Progenitor cell of endocrine pancreas (in vitro differentiated cells): ENCODE measurements at places on chromosomes 6 and 20. TPM values are rescaled to one million over a fixed set of nuclear protein-coding genes. Genes with fewer than 3 reads are reported as not detected.

DNA sequence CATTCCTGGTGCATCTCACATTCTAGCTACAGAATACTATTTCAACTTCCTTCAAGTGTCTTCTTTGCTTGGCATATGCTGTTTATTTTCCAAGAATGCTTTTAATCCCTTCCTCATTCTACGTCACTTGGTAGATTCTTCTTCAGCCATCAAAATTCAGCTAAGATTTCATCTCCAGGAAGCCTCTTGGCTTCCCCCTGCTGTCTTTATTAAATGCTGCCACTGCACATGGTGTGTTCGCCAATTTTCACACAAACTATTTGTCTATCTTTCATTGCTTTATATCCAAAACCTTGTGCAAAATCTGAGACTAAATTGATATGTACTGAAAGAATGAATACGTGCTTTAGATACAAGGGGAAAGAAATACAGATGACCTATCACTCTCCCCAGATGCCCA is 253.0 kb downstream of the RFPL4B start:
- H3K36me3 ChIP-seq = no peaks in the 10 kb centered on the region
- H3K4me3 ChIP-seq = no peak overlapping the region
- H3K27ac ChIP-seq = no peak overlapping the region
- DNase-seq = no peak
- H3K27me3 ChIP-seq = no peaks in the 10 kb centered on the region
- H3K4me1 ChIP-seq = no peaks in the 10 kb centered on the region

- no peaks in the 10 kb centered on the region for H3K27me3 ChIP-seq
- no peaks in the 10 kb centered on the region for H3K4me1 ChIP-seq
- peaks cover 3% of the 10 kb centered on the region for H3K36me3 ChIP-seq
- DNase-seq = no peak
- H3K4me3 ChIP-seq = no peak overlapping the region
Measured at GRCh38 chr6:140366991-140367390, 992.5 kb upstream of the CITED2 start.

GRCh38 chr6:54244430-54244829 is 63.8 kb upstream of the TINAG start:
- no peak overlapping the region for H3K27ac ChIP-seq
- no peaks in the 10 kb centered on the region for H3K36me3 ChIP-seq
- no peaks in the 10 kb centered on the region for H3K27me3 ChIP-seq
- DNase-seq = no peak

- DNase-seq = no peak
- no peak overlapping the region for H3K27ac ChIP-seq
- no peaks in the 10 kb centered on the region for H3K36me3 ChIP-seq
- H3K27me3 ChIP-seq = no peaks in the 10 kb centered on the region
- H3K4me3 ChIP-seq = no peak overlapping the region
Measured at GRCh38 chr6:54419885-54420284, 111.6 kb downstream of the TINAG start.

- no peaks in the 10 kb centered on the region for H3K4me1 ChIP-seq
- H3K4me3 ChIP-seq = no peak overlapping the region
Measured at GRCh38 chr6:33654831-33655554, 33.9 kb downstream of the ITPR3 start.

CAGE1 gene
- total RNA-seq = not detected in 2 replicates

BTN1A1 gene
- 1.5 and 1.6 TPM in 2 replicates for total RNA-seq

FGD2 gene
- total RNA-seq = not detected in 2 replicates

SLC22A1 gene
- 2.4 and 3.0 TPM in 2 replicates for total RNA-seq

C20orf204 gene
- 3.3 and 3.4 TPM in 2 replicates for total RNA-seq

CLIC5 gene
- 28.4 and 35.9 TPM in 2 replicates for total RNA-seq
